Stimulated activated CD8-positive, alpha-beta memory T cell treated with anti-CD3 and anti-CD28 coated beads, Interleukin-12 subunit alpha, Interleukin-12 subunit beta, amount 100 ng/mL, for 4 hours (primary cell): ENCODE measurements at places on chromosomes 6 and 20.

- DNase-seq = no peak
These were observed 36.8 kb upstream of the SMIM29 start for GRCh38 chr6:34285448-34286164.

GRCh38 chr20:42754706-42755105 lies 435.0 kb downstream of the PTPRT start:
- DNase-seq = no peak

GRCh38 chr20:59831024-59831915 lies 102.2 kb downstream of the SYCP2 start:
- DNase-seq = no peak

- no peak for DNase-seq
These were observed 32.8 kb downstream of the CYP21A2 start for GRCh38 chr6:32070814-32071543.
